Psoas muscle (tissue), 8 donors: ENCODE measurements at places on chromosomes 5 and 9. TPM values are rescaled to one million over a fixed set of nuclear protein-coding genes. Genes with fewer than 3 reads are reported as not detected.

The NPR3 gene
- polyA plus RNA-seq, result 19.6 TPM

The CDKN2B gene
- polyA plus RNA-seq, result 1.7 TPM

The ECM2 gene
- 1.2 TPM for polyA plus RNA-seq

- DNase-seq, result no peak
- H3K27ac ChIP-seq, result no peak overlapping the region
- H3K27me3 ChIP-seq, result no peaks in the 10 kb centered on the region
- H3K4me1 ChIP-seq, result peaks cover 9% of the 10 kb centered on the region
- no peak overlapping the region for H3K4me3 ChIP-seq
Measured at GRCh38 chr9:105500108-105500766, 52.4 kb downstream of the FSD1L start.

The SLC28A3 gene
- polyA plus RNA-seq, result not detected

DNA sequence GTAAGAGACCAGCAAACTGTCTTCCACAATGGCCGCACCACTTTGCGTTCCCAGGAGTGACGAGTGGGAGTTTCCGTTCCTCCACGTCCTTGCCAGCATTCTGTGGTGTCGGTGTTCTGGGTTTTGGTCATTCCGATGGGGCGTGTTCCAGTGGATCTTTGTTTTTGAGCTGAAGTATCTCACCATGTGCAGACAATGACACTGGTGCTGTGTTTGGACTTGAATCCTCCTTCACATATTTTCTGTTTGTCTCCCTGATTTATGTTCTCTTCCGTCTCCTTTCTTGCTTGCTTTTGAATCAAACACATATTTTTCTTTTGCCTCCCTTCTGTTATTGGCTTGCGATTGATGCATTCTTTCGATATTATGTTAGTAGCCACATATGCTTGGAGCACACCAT, 60.8 kb upstream of the IRX4 start:
- H3K4me1 ChIP-seq, result no peaks in the 10 kb centered on the region
- no peaks in the 10 kb centered on the region for H3K36me3 ChIP-seq
- no peak for DNase-seq
- no peak overlapping the region for H3K27ac ChIP-seq
- no peak overlapping the region for H3K4me3 ChIP-seq
- peaks cover 10% of the 10 kb centered on the region for H3K27me3 ChIP-seq

- no peak for DNase-seq
- no peaks in the 10 kb centered on the region for H3K36me3 ChIP-seq
- H3K27ac ChIP-seq, result no peak overlapping the region
- peaks cover 2% of the 10 kb centered on the region for H3K27me3 ChIP-seq
- H3K4me3 ChIP-seq, result no peak overlapping the region
Measured at GRCh38 chr5:59795141-59795540, 98.4 kb downstream of the PDE4D start.

DNA sequence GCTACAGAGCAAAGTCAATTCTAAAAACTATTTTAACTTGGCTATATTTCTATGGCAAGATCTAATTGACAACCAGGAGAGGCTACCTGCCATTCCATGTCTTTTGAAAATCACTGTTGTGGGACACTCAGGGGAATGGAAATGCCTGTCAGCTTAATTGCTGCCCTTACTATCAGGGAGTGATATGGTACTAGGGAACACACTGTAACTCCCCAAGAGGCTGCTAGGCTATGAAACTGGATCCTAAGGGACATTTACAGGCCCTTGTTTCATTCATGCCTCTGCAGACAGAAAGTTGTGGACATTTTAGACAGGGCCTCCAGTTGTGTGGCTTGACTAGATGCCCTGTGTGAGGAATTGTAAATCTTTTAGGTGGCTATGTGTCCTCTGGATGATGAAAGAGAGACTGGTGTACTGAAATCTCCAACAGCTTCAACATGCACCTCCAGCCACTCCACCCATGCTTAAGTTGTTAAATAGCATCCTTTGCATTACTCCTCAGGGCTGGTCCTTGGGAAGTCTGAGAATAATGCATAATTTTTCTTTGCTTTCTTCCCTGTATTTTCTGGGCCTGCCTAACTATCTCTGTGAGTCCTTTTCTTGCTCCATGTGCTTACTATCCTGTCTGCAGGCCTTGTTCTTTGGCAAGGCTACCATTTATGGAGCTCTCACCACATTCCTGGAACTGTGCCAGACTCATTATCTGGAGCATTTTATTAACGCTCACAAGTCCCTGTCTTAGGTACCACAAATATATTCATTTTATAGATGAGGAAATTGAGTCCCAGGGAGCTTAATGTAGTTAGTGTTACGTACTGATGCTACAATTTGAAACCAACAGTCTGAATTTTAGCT, 3.2 kb downstream of the MROH2B start:
- no peak for DNase-seq
- no peak overlapping the region for H3K27ac ChIP-seq
- no peaks in the 10 kb centered on the region for H3K27me3 ChIP-seq
- no peaks in the 10 kb centered on the region for H3K36me3 ChIP-seq
- H3K4me1 ChIP-seq, result no peaks in the 10 kb centered on the region

- no peaks in the 10 kb centered on the region for H3K36me3 ChIP-seq
- no peak overlapping the region for H3K27ac ChIP-seq
- H3K27me3 ChIP-seq, result no peaks in the 10 kb centered on the region
- no peak overlapping the region for H3K4me3 ChIP-seq
- H3K4me1 ChIP-seq, result no peaks in the 10 kb centered on the region
Measured at GRCh38 chr5:14628346-14628745, 36.2 kb upstream of the OTULIN start.

GRCh38 chr5:42858687-42859086, 47.0 kb upstream of the SELENOP start:
- no peak for DNase-seq
- no peaks in the 10 kb centered on the region for H3K36me3 ChIP-seq
- no peaks in the 10 kb centered on the region for H3K27me3 ChIP-seq

GRCh38 chr5:127608077-127608660, 40.7 kb upstream of the CTXN3 start:
- H3K4me3 ChIP-seq, result no peak overlapping the region
- H3K4me1 ChIP-seq, result no peaks in the 10 kb centered on the region
- no peaks in the 10 kb centered on the region for H3K27me3 ChIP-seq
- no peak overlapping the region for H3K27ac ChIP-seq
- no peak for DNase-seq
- H3K36me3 ChIP-seq, result no peaks in the 10 kb centered on the region
